ENCODE measurements at places on chromosomes 7 and 10.
A peak's percentile ranks its signal among the peaks of the same experiment; 100 is the strongest.

DNA sequence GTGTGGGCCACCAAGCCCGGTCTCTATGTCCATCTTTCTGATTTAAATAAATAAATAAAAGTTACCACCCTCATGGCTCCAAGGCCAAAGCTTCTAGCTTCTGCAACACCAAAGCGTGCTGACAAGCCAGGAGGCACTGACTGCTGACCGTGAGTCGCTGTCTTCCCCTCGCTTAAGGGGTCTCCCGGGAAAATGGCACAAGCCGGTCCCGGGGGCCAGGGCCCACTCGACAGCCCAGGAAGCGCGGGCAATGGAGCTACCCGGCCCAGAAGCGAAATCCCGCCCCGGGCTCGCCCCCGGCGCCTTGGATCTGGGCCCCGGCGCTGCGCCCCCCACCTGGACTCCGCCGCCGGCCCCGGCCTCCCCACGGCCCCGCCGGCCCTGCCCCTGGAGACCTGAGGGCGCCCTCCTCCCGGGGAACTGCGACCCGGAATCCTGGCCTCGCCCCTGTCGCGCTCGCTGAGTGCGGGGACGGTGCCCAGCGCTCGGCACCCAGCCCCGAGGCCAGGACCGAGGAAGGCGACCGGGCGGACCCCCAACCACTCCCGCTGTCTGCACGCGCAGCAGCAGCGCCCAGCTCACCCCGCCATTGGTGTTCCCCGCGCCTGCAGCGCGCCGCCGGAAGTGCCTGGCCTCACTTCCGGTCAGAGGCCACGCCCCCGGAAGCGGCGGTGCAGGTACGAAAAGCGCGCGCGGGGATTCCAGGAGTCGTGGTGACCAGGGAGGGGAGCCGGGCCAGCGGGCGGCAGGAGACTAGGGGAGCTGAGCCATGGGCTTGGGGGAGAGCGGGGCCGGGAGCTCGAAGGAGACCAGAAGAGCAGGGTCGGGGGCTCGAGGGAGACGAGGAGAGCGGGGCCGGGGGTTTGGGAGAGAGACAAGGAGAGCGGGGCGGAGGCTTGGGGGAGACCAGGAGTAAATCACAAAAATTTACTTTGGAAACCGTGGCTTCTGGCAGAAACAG is at the start of the genes MRM2 and NUDT1:
Gene MRM2, minus strand, starts transcription at position 626 of the 961 bp plus-strand sequence. Its CDS starts 36 bp downstream, at position 590.
Gene NUDT1, plus strand, starts transcription at position 647 of the 961 bp plus-strand sequence. CDS start 2,349 bp downstream, outside the sequence.
- peaks cover 2% of the 10 kb centered on the region for H3K27me3 ChIP-seq
- H3K36me3 ChIP-seq, result no peaks in the 10 kb centered on the region

DNA sequence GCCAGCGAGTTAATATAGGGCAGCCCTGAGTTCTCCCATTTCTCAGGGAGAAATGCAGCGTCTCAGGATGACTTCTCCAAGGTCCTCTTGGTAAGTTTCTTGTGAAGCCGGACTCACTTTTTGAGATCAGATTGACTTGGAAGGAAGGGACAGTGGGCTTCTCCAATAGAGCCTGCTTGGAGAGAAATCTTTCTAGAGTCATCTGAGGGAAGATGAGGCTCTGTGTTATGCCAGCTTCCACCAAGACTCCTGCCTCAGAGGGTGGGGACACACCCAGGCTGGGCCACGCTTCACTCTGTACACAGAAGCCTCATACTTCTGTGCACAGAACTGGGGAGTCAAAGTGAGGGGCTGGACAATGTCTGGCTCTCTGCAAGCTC is 5.6 kb downstream of the C10orf105 start:
- H3K4me1 ChIP-seq, result peaks cover 18% of the 10 kb centered on the region
- DNase-seq, result no peak
- H3K27me3 ChIP-seq, result peaks cover 10% of the 10 kb centered on the region
- H3K4me3 ChIP-seq, result peak overlapping the region; percentile 59
- H3K27ac ChIP-seq, result peak overlapping the region; percentile 95
- H3K36me3 ChIP-seq, result no peaks in the 10 kb centered on the region

DNA sequence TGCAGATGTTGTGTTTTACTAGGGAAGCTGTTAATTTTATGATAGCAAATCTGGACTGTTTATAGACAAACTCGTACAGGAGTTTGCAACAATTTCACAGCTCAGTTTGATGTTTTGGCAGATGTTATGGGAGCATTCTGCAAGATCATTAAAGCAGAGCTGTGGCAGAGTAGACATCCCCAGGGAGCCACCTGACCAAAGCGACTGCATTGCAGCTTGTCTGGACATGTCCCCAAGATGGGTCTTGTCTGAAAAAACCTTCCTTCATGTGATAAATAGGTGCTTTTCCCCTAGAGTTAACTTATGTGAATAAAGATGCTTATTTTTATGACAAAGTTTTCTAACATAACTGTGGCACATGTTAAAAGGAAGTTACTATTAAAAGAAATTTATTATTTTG is 91.2 kb upstream of the GPR141 start:
- H3K4me1 ChIP-seq, result no peaks in the 10 kb centered on the region
- no peaks in the 10 kb centered on the region for H3K36me3 ChIP-seq
- H3K27me3 ChIP-seq, result no peaks in the 10 kb centered on the region
- no peak for DNase-seq
- no peak overlapping the region for H3K27ac ChIP-seq

- DNase-seq, result no peak
- H3K27ac ChIP-seq, result no peak overlapping the region
- no peak overlapping the region for H3K4me3 ChIP-seq
- H3K36me3 ChIP-seq, result no peaks in the 10 kb centered on the region
- peaks cover 12% of the 10 kb centered on the region for H3K27me3 ChIP-seq
These were observed 1.6 kb downstream of the LRRTM3 start for GRCh38 chr10:66927251-66927935.

DNA sequence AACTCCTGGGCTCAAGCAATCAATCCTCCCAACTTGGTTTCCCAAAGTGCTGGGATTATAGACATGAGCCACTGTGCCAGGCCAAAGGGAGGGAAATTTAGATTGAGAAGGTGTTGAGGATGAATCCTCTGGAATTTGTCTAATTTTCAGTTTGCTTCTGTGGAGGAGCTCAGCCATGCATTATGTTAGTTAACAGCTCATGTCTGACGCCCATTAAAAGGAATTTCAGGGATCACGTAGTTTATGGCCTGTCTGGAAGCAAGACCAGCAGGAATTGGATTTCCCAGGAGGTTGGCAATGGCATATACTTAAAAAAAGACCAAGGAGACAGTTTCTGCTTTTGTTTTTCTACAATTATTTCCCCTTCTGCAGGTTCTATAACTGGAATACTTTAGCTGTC is 165.7 kb downstream of the OTUD1 start:
- no peaks in the 10 kb centered on the region for H3K4me1 ChIP-seq
- no peak overlapping the region for H3K27ac ChIP-seq
- H3K27me3 ChIP-seq, result no peaks in the 10 kb centered on the region
- H3K36me3 ChIP-seq, result no peaks in the 10 kb centered on the region

DNA sequence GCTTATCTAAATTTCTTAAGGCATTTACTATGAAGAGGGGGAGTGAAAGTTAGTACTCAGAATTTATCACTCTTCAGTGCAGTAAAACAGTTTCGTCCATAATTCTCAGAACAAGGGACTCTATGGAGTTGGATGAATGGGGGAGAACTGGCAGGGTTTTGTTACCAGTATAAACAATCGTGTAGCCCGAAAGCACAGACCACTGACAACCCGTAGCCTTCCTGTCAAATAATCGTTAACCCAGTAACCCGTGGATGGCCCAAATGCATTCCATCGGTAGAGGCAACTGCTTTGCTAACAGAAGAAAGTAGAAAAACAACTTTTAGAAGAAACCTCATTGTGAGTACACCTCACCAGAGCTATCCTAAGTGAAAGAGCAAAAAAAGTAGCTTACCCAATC is 583.9 kb downstream of the NXPH1 start:
- H3K36me3 ChIP-seq, result no peaks in the 10 kb centered on the region
- no peak for DNase-seq
- H3K4me3 ChIP-seq, result no peak overlapping the region
- no peaks in the 10 kb centered on the region for H3K4me1 ChIP-seq
- no peaks in the 10 kb centered on the region for H3K27me3 ChIP-seq

DNA sequence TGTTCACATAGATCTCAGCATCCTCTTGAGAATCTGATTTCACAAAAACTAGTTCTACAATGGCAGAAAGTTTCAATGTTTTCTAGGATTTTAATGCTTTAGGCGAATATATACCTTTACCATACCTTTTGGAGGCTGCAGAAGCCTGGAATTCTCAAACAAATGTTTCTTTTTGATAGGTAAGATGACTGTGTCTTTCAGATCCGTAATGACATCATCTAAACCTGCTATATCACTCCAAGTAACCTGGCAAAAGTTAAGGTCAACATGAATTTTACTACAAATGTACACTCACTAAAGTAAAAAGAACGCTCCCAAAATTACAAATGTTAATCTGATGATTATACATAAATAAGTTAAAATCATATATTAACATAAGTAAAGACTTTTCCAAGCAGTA is 27.8 kb downstream of the ATAD1 start:
- DNase-seq, result no peak
- H3K27ac ChIP-seq, result no peak overlapping the region
- no peak overlapping the region for H3K4me3 ChIP-seq
- H3K4me1 ChIP-seq, result peaks cover 9% of the 10 kb centered on the region

GRCh38 chr10:30866896-30867295 is 164.8 kb downstream of the ZNF438 start:
- H3K4me3 ChIP-seq, result no peak overlapping the region
- H3K4me1 ChIP-seq, result peaks cover 21% of the 10 kb centered on the region

DNA sequence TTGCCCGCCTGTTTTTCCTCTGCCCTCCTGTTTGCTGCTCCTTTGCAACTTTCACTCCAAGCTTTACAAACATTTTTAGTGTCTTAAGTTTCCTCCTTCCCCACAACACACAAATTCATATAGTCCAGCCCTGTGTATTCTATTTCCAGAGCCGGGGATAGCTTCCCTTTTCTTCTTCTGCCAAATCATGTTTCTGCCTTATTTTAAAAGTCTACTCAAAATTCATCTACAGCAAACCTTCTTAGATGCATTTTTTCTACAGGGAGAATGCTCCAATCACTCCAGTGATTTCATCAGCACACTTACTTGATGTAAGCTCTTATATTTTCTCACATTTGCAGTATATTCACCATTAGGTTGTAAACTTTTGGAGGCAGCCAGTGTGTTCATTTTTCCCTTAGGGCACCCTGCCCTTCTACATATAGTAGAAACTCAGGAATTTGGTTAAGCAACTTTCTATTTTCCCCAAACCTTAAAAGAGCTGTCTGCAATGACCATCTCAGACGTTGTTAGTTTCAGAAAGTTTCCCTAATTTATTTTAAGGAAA is 12.4 kb upstream of the ACTA2 start:
- H3K36me3 ChIP-seq, result 0 out of 2 replicates have a peak, but pooled peaks cover 3% of the 10 kb centered on the region
- H3K4me1 ChIP-seq, result peaks cover 70% of the 10 kb centered on the region
- DNase-seq, result peak; percentile 41

DNA sequence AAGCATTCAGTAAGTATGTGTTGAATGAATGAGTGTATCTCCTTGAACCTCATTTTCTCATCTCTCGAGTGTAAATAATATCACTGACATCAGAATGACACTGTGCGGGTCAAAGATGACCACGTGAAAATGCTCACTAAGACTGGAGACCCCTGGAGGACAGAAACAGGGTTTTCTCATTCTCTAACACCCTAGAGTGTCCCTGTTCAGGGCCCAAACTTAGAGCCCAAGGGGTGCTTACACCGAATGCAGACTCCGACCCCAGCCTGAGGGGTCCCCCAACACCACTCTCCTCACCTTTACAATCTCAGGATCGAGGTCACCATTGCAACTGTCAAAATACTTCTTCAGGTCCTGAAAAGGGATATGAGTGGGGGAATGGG is 1.4 kb downstream of the CDK5 start:
- H3K27ac ChIP-seq, result no peak overlapping the region
- H3K27me3 ChIP-seq, result no peaks in the 10 kb centered on the region
- H3K4me3 ChIP-seq, result peak overlapping the region; percentile 97
- H3K36me3 ChIP-seq, result no peaks in the 10 kb centered on the region
- H3K4me1 ChIP-seq, result peaks cover 35% of the 10 kb centered on the region

- peak overlapping the region; percentile 95 for H3K4me3 ChIP-seq
- peak; percentile 55 for DNase-seq
- peaks cover 23% of the 10 kb centered on the region for H3K36me3 ChIP-seq
- H3K27me3 ChIP-seq, result peaks cover 2% of the 10 kb centered on the region
These were observed 777 bp downstream of the BICC1 start for GRCh38 chr10:58513188-58514110.

- DNase-seq, result no peak
- H3K4me1 ChIP-seq, result no peaks in the 10 kb centered on the region
- peaks cover 1% of the 10 kb centered on the region for H3K27me3 ChIP-seq
- peaks cover 2% of the 10 kb centered on the region for H3K36me3 ChIP-seq
These were observed 22.1 kb downstream of the TMEM106B start for GRCh38 chr7:12233175-12233574.

GRCh38 chr7:81014266-81014665 is 95.4 kb upstream of the SEMA3C start:
- H3K27ac ChIP-seq, result no peak overlapping the region
- H3K36me3 ChIP-seq, result 0 out of 2 replicates have a peak, but pooled peaks cover 4% of the 10 kb centered on the region
- DNase-seq, result no peak
- H3K4me3 ChIP-seq, result no peak overlapping the region
- no peaks in the 10 kb centered on the region for H3K27me3 ChIP-seq
- peaks cover 12% of the 10 kb centered on the region for H3K4me1 ChIP-seq

GRCh38 chr10:95388539-95388938 is 97.7 kb upstream of the PDLIM1 start:
- no peak overlapping the region for H3K27ac ChIP-seq
- no peak overlapping the region for H3K4me3 ChIP-seq
- DNase-seq, result no peak
- H3K36me3 ChIP-seq, result no peaks in the 10 kb centered on the region
- H3K4me1 ChIP-seq, result no peaks in the 10 kb centered on the region

GRCh38 chr7:30800785-30801252 is 29.6 kb downstream of the MINDY4 start:
- peak; percentile 75 for DNase-seq
- H3K4me1 ChIP-seq, result peaks cover 97% of the 10 kb centered on the region
- H3K27ac ChIP-seq, result peak overlapping the region; percentile 61
- H3K4me3 ChIP-seq, result peak overlapping the region; percentile 37
- peaks cover 6% of the 10 kb centered on the region for H3K27me3 ChIP-seq
- peaks cover 24% of the 10 kb centered on the region for H3K36me3 ChIP-seq

DNA sequence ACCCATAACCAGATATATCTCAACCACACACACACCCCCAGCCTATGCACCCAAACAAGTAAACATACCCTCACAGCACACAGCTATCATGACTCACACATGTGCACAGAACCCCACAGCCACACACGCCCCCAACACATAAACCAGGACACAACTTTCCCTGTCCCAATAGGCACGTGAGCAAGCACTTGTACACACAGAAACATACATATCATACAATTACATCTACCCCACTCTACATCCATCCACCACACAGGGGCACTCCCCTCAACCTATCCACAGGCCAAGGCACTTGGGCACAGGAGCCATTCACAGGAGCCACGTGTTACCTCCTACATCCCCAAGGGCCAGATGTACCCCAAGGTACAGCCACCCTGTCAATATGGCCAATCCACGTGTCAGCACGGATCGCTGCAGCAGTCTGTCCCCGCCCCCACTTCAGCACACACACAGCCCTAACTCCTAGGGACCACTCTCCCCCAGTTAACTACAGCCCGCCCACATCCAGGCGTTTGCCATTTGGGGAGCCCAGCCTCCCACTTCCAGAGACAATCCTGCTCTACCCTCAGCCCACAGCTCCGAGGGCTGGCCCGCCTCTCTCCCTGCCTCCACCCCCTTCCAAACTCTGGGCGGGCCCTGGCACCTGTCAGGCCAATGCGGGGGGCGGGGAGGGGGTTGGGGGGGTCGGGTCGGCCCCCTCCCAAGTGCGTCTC is 163.5 kb downstream of the SH3PXD2A start:
- no peak for DNase-seq
- peaks cover 55% of the 10 kb centered on the region for H3K4me1 ChIP-seq
- H3K27ac ChIP-seq, result peak overlapping the region; percentile 15
- H3K4me3 ChIP-seq, result peak overlapping the region; percentile 75
- H3K27me3 ChIP-seq, result peaks cover 1% of the 10 kb centered on the region

Measured in HFFc6 (cell line).